GM13977 (cell line): ENCODE measurements at places on chromosomes 2 and 18.

DNA sequence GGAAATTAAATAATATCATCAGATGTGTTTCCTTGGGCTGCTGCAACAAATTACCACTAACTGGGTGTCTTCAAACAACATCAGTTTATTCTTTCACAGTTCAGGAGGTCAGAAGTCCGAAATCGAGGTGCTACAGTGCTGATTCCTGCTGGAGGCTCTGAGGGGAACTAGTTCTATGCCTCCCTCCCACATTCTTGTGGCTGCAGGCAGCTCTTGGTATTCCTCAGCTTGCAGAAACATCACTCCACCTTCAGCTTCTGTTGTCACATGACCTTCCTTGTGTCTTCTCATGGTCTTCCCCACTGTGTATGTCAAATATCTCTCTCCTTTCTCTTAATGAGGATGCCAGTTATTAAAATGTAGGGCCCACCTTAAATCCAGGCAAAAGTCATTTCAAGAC, 29.3 kb upstream of the DCC start:
- DNase-seq: no peak

DNA sequence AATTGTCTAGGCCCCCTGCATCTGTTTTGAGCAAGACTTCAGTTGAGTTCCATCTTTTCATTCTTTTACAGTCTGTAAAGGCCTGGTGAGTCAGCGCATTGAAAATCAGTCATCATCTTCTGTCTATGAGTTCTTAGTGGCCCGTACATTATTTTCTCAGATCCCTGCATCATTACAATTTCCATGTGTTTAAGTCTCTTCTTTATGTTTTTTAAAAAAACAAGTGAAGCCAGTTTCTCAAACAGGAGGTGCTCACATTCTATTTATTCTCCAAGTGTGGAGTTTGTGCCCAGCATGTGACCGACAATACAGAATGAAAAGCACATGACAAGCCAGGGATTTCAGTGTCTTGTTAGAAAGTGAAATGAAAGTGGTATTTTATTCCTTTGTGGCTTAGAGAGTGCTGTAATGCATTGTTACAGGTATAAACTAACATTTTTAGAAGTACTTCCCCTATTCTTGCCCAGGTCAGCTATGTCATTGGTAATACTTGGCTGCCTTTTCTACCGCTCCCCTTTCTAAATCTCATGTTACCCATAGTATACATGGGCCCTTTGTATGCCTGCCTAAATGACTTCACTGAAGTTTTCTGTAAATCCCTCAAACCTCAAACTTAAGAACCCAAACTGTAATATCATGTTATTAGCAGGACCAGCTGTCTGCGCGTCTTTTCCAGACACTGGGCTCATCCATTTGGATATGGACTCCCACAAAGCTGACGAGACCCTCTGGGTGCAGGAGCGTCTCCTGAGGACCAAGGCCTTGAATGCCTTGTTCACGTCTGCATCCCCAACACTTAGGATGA, 67.6 kb downstream of the FEZ2 start:
- DNase-seq: peak; percentile 53

- no peak for DNase-seq
Observed at GRCh38 chr2:59018737-59019136, 777.6 kb upstream of the FANCL start.

- no peak for DNase-seq
Observed at GRCh38 chr2:171742760-171743159, 55.5 kb downstream of the DYNC1I2 start.

GRCh38 chr2:105776560-105776928, 31.8 kb downstream of the NCK2 start:
- no peak for DNase-seq

DNA sequence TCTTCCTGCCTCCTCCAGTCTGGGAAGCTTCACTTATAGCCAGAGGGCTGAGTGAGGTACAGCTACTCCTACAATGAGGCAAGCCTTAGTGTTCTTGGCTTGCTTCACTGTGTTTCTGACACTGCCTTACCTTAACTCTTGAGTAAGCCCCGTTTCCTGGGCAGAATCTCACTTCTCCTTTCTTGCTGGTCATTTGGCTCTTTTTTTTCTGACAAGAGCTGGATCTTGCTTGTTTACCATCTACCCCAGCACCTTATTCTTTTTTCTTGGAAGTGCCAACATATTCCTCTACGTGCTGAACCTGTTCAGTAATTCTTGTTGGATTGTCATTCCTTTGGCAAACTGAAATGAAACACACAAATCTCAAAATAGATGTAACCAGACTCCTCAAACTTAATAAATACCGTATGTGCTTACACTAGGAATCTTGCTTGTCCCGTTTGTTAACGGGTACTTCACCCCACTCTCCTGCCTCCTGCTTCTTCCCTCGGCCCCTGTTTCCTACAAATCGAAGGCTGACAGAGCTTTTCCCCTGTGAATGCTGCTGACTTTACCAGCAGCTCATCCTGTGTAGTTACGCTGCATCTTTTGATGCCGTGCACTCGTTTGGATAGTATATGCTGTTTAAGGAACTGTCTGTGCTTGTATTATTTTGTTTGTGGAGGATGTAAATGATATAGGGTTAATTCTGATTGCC, 132.2 kb downstream of the FMNL2 start:
- DNase-seq: peak; percentile 56

DNA sequence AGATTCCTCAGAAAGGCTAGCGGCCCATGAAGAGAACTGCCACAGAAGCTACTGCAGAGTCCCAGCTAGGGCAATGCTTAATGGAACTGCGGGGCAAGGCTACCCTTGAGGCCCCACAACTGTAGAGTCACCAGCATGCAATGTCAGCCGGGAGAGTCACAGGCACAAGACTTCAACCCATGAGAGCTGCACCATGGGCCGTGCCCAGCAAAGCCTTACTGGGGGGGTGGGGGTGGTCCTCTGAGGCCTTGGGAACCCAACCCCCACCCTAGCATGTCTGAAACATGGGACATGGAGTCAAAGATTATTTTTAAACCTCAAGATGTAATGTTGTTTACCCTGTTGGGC, 20.2 kb downstream of the DPP4 start:
- no peak for DNase-seq
